Bronchial smooth muscle cell (primary cell): ENCODE measurements at places on chromosomes 1 and 21. TPM values are rescaled to one million over a fixed set of nuclear protein-coding genes. Genes with fewer than 3 reads are reported as not detected.

Gene CELA3A
- not detected in 2 replicates for total RNA-seq

Gene LSM10
- 10.6 and 14.3 TPM in 2 replicates for total RNA-seq

Gene SHE
- total RNA-seq: under 0.01 TPM in 2 replicates

Gene SAMD11
- 7.5 and 30.3 TPM in 2 replicates for total RNA-seq

Gene MR1
- 21.4 and 23.2 TPM in 2 replicates for total RNA-seq

Gene RPE65
- not detected in 2 replicates for total RNA-seq

Gene PLA2G2D
- not detected in 2 replicates for total RNA-seq

Gene KCNA3
- 0.16 and 0.26 TPM in 2 replicates for total RNA-seq

Gene CD58
- 4.1 and 5.4 TPM in 2 replicates for total RNA-seq

Gene DDI2
- total RNA-seq: 8.0 and 9.1 TPM in 2 replicates

Gene OR2T29
- not detected in 2 replicates for total RNA-seq

Gene CACNA1S
- not detected in 2 replicates for total RNA-seq

Gene UBE2U
- total RNA-seq: not detected in 2 replicates

Gene SPATA45
- total RNA-seq: not detected in 2 replicates

Gene MMP23B
- 4.6 and 4.9 TPM in 2 replicates for total RNA-seq
